ENCODE measurements at places on chromosomes 1 and 21.

GRCh38 chr1:154183046-154183915 lies 8.6 kb downstream of the TPM3 start:
- peak; percentile 88 for DNase-seq

- no peak for DNase-seq
Measured at GRCh38 chr1:199302554-199302953, 663.7 kb downstream of the PTPRC start.

GRCh38 chr1:89657886-89658285 lies 25.0 kb downstream of the LRRC8C start:
- no peak for DNase-seq

GRCh38 chr1:246492611-246493245 lies 14.4 kb downstream of the SMYD3 start:
- no peak for DNase-seq

DNA sequence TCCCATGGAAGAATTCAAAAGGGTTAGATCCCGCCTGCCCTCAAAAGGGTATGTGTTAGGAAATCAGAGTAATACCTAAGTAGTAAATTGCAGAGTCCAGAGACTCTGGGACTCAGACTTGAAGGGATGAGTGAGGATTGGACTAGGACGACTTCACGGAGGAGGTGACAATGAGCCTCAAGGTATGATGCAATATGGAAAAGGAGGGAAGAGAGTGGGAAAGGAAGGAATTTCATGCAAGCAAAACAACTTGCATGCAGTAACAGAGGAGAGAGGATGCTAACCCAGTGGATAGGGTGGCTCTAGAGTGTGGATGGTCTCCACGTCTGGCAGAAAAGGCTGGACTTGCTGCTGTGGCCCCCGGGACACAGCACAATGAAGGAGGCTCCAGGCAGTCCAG lies 4.8 kb downstream of the CAPN2 start:
- no peak for DNase-seq

DNA sequence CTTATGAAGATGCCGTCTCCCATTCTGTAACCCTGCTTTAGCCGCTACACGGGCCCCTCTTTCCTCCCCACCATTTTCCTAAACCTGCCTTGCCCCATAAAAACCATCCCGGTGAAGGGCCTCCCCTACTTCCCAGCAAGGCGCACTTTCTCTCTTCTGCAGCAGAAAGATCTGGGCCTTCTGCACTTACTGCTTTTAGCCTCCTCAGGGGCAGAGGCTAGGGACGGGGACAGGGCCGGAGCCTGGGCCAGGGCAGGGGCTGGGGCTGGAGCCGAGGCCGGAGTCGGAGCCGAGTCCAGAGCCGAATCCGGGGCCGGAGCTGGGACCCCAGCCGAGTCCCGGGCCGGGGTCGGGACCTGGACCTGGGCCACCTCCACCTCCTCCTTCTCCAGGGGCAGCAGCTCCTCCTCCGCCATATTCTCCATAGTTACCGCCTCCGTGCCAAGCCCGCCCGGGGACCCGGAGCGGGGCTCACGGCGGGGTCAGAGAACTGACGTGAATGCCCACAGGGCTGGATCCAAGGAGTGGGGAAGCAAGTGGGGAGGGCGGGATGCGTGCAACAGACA lies 382 bp downstream of the TRMT1L start:
- no peak for DNase-seq

GRCh38 chr1:39305555-39305954 lies 101.1 kb downstream of the MACF1 start:
- DNase-seq, result no peak

GRCh38 chr21:35298757-35299156 lies 249.7 kb upstream of the RUNX1 start:
- DNase-seq, result no peak

DNA sequence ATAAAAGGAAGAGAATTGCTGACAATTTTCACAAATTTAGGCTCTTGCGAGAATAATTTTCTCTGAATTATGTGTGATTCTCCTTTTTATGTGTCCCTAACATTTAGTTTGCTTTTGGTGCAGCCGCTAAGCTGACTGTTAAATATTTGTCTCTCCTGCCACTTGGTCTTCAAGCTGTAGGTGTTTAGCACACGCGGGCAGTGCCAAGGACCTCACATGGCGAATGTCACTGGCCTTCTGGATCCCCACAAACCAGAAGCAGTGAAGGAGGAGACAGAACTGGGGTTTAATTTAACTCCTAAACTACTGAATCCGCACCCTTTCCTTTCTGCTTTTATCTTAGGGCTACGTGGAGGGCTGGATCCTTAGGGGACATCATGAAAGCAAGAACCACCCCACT lies 120.0 kb downstream of the KAZN start:
- DNase-seq, result no peak

GRCh38 chr21:44773291-44773932 lies 28.2 kb downstream of the UBE2G2 start:
- DNase-seq, result no peak

GRCh38 chr1:8702472-8702849 lies 115.0 kb downstream of the RERE start:
- no peak for DNase-seq

- no peak for DNase-seq
Measured at GRCh38 chr1:114216431-114217173, 62.9 kb upstream of the SYT6 start.

DNA sequence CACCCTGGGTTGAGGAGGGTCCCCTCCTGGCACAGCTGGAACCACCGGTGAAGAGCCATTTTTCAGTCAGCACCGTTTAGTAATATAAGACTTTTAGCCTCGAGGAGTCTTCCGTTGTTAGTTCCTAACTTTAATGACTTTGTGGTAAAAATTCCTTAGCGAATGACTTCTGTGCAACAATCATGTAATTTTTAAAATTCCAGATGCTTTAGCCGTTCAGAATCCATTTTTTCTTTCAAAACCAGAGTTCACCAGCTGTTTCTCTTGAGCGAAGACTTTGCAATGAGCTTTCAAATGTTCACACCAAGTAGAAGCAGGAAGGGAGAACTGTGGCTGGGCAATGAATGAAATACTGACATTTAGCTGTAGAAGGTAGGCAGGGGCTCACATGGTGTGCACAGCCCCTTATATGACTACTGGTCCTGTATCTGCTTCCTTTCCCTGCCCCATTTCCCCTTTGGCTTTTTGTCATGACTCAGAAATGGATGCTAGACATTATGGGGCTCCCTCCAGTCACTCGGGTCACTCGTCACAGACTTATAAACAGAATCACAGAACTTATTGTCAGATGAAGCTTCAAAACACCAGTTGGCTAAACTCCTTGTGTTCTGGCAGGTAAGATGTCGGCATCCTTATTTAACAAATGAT lies 4.1 kb downstream of the DISC1 start:
- DNase-seq, result no peak

- no peak for DNase-seq
Measured at GRCh38 chr1:36359911-36360550, 25.7 kb downstream of the STK40 start.

- DNase-seq, result no peak
Measured at GRCh38 chr1:202567738-202568137, 142.5 kb downstream of the SYT2 start.

DNA sequence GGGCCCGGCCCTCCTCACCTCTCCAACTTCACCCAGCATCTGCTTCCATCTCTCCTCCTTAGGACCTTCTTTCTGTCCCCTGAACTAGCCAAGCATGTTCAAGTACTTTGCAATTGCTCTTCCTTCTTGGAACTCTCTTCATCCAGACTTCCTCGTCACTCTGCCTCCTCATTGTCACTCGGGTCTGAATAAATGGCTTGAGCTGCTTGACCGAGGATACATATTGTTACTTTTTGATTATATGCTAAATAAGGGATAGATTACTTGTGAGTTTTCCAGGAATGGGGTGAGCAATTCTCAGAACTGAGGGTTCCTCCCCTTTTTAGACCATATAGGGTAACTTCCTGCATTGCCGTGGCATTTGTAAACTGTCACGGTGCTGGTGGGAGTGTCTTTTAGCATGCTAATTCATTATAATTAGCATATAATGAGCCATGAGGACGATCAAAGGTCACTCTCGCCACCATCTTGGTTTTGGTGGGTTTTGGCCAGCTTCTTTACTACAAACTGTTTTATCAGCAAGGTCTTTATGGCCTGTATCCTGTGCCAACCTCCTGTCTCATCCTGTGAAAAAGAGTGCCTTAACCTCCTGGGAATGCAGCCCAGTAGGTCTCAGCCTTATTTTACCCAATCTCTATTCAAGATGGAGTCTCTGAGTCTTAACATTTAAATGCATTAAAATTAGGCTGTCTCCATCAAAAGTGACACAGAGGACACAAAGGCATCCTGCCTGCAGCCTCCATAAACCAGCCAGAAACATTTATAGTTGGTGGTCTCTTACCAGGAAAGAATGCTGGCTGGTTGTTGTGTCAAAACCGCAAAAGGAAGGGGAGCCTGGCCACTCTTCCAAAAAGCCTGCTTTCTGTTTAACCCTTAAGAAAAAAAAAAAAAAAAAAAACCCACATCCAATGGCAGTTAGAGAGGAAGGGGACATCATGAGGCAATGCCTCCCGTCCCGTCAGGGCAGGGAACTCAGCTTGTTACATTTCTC lies 179.3 kb downstream of the KAZN start:
- no peak for DNase-seq

DNA sequence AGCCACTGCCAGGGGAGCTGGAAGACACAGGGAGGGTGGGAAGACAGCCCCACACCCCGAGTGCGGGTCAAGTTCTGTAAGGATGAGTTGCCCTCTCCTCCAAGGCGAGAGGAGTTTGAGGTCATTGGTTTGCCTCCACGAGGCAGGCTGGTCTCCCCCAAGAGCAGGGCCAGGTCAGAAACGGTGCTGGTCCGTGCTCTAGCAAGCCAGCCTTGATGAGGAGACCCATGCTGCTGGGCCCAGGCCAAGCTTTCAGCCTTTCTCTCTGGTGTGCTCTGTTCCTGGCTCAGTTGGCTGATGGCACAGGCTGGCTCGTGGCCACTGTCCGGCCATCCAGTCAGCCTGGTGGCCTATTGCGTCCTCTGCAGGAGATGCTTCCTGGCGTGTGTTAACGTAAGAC lies 12.0 kb upstream of the PCBP3 start:
- DNase-seq, result no peak

GRCh38 chr1:17570228-17570627 lies 30.7 kb downstream of the ARHGEF10L start:
- no peak for DNase-seq

DNA sequence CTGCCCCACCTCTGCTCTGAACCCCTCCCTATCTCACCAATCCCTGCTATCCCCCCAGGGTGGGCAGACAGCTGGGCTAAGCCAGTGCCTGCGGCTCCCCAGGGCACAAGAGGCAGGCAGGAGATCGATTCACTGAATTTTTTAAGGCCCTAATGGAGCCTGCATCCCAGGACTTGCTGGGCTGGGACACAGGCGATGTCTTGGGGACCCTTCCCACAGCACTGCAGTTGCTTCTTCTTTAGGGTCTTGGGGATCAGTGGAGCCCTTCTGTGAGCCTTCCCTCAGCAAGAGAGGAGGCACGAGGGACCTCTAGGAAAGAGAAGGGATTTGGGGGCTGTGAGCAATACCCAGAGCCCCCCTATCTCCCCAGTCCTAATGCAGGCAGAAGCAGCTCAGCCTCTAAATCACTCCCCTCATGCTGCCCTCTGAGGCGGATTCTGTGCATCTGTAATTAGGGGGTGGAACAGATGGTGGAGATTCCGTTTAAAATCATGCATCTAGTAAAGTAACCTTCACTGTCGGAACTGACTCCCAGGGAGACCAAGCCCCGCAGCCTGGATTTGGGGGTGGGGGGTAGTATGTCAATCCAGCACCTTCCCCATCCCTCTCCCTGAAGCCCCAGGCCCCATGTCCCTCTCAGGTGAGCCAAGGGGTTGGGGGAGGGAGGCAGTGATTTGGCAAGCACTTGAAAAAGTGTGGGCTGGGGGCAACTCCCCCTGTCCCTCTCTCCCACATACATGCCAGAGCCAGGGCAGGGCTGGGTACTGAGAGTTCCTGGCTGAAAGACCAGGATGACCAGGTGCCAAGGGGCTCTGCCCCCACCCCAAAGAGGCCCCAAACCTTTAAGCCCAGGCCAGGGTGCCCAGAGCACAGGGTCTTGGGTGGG lies 10.0 kb downstream of the AHDC1 start:
- no peak for DNase-seq

DNA sequence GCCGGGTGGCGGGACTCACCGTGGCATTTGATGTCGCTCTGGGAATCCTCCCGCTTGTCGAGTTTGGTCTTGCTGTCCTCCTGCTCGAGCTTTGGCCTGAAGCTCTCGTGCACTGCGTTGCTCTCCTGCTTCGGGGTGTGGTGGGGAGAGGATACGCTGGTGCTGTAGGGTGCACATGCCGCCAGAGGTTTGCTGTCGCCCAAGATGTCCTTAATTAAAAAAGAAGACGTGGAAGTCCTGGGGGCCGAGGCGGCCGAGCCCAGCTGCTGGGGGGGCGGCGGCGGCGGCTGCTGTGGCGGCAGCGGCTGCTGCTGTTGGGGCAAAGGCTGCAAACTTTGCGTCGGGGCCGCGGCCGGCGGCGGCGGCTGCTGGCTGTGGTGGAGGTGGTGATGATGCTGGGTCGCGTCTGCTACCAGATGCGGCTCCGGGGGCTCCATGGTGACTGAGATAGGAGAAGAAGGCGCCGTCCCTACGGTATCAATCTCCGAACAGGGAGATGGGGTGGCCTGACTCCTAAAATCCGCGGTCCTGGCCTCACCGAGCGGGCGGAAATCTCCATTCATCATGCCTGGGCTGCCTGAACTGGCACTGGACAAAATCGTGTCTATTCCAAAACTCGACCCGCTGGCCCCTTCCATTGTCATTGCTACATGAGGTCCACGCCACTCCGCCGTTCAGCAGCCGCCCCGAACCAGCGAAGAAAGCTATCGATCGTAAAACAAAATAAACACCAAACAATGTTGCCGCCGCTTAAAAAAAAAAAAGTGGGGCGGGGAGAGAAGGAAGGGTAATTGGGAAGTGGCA lies at the start of gene BARHL2:
Gene BARHL2 (minus strand): TSS at position 751 of the 804 bp plus-strand sequence. CDS start 107 bp downstream, at position 644.
- no peak for DNase-seq

DNA sequence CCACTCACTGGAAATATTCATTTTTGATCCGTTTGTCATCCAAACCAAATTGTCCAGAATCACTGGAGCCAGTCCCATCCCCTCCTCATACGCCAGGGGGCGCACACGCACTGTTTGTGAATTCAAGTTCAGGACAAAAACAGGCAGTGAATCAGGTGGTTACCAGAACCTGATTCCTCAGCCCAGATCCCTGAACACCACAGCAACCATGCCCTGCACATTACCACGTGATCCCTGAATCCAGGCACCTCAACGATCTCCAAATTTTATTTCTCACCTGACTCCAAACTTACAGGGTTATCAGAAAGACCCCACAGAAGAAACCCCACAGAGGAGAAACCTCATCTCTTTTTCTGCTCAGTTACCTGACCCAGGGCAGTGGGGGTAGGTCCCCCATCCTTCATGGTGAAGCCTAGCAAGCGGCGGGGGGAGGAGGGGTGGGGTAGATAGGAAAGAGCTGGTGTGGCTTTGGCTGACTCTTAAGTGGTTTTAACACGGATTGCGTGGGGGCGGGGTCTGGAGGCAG lies 1.4 kb upstream of the PTPRF start:
- DNase-seq, result peak; percentile 75

DNA sequence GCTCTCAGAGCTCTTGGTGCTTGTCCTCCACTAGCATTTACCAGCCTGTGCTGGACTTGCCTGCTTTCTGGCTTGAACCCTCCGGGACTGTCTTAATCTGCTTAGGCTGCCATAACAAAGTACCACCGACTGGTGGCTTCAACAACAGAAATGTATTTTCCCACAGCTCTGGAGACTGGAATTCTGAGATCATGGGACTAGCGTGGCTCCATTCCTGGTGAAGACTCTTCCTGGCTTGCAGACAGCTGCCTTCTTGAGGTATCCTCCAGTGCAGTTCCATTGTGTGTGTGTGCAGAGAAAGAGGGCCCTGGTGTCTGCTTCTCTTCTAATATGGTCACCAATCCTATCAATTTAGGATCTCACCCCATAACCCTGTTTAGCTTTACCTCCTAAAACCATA lies 22.0 kb upstream of the RCAN1 start:
- DNase-seq, result no peak

- DNase-seq, result peak; percentile 21
Measured at GRCh38 chr1:212630158-212630900, 21.8 kb downstream of the ATF3 start.

All from effector CD8-positive, alpha-beta T cell (primary cell).